ENCODE measurements at places on chromosomes 7 and 10.

DNA sequence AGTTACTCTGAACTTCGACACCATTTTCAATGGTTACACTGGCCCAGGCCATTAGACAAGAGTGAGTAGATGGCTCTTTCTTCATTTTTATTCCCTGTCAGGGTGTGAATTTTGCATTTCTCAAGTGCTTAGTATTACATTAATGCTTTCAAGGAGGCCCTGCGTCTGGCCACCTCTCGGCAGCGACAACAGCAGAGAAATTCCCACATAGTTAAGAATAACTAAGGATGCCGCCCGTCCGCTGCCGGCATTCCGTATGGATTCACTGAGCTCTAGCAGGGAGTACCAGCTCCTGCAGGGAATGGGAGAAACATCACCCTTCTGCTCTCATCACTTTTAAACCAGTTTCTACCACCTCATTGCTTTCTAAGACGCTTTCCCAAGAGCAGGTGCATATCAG, 153.6 kb downstream of the TCERG1L start:
- no peak for DNase-seq

DNA sequence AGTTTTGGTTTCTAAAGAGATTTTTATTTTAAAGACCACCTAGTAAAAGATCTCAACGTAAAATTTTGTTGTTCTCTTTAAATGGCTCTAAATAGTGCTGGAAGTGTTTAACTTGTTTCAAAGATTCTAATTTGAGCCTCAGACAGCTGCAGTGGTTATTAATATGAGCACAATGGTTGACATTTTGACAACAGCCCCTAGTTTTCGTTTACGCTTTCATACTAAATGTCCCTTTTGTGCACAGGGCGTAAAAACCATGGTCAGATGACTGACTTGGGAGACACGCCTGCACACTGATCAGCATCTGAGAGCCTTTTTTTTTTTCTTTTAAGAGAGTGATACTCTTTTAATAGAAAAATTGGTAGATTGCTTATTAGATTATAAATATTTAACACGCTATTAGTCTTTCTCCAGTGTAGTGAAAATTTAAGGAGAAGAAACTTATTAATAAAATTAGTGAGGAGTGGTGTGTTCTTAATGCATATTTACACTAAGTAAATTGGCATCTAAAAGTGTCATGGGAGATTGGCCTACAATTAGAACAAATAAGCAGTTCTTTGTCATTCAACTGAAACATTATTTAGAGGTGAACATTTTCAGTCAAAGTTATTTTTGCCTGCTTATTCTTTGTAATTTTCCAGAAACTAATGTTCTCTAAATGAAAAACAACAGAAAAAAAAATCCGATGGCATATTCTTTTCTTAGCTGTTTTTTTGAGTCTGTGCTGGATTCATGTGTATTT, 182.8 kb upstream of the PHYHIPL start:
- no peak for DNase-seq

DNA sequence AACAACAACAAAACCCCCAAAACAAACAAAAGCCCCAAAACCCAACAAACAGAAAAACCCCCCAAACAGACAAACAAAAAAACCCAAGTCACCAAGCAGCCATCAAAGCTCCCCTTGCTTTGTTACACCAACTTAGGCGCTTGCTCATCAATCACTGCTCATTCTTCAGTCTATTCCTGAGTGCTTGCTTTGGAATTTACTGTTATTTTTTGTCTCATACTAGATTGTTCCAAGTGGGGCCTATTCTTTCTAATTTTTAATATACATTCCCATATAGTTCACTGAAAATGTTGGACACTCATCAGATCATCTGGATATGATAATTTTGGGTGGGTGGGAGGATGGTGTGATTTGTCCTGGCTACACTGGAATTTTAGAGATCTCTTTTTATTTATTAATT, 126.0 kb upstream of the JCAD start:
- no peak for DNase-seq

GRCh38 chr10:79400146-79401004, 45.0 kb downstream of the ZCCHC24 start:
- DNase-seq, result no peak

DNA sequence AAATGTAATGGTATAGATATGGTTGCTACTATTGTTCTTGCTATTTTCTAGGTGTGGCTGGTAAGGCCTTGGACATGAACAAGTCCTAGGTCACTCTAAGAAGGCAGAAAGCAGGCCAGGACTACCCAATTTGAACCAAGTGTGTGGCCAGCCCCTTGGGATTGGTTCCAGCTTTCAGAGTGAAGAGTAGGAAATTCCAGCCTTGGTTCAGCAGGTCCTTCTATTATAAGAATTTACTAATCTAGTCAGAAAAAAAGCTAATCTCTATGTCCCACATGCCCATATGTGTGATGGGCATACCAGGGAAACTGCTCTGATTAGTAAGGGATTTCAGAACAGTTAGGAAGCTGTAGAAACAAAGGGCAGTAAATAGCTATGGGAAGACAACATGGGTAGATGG, 7.8 kb upstream of the TARP start:
- DNase-seq, result no peak

DNA sequence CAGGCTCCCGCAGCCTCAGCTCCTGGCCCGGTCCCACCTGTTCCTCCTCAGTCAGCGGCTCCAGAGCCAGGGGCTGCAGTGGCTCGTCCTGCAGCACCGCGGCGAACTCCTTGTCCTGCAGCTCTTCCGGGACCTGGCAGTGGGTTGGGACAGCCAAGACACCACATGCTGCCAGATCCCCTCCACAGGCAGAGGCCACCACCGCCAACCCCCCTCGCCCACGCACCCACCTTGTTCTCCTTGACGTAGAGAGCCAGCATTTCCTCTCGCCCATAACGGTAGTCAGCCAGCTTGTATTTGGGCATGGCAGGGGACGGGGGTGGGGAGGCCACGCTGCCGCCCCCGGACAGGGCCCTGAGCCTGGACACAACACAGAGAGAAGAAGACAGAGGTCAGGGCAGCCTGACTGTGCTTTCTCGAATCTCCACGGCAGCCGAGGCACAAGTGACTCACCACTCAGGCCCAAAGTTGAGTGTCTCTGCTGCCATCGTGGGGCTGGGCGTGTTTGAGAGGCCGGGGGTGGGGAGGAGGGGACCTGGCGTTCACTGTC, 6.2 kb downstream of the GIGYF1 start:
- no peak for DNase-seq

- no peak for DNase-seq
Measured at GRCh38 chr10:97547271-97547600, 25.3 kb upstream of the ANKRD2 start.

DNA sequence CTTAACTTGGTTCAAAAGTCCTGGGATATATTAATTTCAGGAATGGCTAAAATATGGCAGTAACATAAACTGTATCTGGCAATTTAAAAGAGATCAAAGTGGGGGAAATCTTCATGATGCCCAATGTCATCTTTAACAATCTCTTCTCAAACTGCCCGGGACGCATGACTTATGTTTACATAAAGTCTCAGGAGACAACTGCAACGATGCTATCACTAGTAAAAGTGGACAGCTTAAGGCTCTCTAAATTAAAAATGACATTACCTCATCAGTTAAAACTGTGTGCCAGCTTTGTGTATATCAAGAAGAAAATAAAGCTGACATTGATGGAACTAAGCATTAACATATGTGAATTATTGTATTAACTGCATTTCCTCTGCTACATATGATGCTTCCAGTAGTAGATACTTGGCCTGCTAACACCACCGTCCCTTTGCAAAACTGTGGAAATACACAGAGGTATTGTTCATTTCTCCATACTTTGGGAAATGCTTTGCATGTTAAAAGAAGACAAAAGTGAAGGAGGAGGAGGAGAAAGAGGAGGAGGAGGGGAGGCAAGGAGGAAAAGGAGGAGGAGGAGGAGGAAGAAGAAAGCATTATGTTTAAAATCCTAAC, 62.4 kb downstream of the NRP1 start:
- no peak for DNase-seq

GRCh38 chr10:117784776-117785175, 242.2 kb downstream of the EMX2 start:
- no peak for DNase-seq

DNA sequence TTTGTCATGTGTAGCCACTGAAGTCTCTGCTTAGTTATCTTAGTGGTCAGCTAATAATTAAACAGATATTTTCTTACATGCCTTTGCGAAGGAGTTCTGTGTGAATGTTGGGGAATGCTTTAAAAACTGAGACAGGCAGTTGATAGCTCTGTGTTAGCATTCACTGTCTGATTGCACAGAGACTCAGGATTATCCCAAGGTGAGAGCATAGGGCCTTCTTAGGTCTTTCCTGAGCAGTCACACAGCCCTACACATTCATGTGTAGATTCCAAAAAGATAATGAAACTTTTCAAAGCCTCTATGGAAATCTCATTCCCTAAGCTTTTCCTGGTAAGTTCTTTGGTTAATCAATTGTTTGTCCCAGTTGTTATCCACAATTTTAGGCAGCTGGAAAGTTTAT, 67.7 kb downstream of the CASD1 start:
- no peak for DNase-seq

DNA sequence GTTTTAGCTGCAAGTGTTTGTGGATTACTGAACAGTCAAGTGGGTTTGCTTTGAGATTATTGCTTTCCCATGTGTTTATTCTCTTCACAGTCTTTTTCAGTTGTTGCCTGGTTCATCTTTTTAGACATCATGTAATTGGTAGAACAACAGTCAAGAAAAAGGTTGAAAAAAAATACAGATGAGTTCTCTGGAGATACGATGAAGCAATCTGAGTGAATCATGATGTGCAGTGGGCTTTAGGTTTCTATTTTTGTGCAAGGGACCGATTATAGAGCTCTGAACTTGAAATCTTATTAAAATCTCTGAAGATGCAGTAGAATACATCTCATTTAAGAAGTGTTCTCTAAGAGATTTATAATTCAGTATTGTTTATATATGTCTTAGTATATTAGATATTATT, 145.7 kb downstream of the SDK1 start:
- no peak for DNase-seq

GRCh38 chr10:3749011-3749410, 36.0 kb downstream of the KLF6 start:
- DNase-seq, result no peak

DNA sequence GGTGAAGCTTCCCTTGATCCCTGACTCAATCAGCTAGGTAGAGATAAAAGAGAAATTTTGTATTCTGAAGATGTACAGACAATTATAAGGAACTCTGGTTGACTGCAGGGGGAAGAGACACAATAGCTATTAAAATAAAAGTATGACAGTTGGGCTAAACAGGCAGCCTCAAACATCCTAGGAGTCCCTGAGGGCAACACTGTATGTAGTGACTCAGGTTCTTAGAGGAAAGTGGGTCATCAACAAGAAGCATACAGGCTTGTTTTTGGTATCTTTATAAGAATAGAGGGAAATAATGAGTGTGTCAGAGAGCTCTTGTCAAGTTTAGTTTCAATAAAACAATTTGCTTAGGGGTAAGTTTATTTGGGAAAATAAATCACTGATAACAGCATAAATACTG, 150.3 kb downstream of the AUTS2 start:
- no peak for DNase-seq

DNA sequence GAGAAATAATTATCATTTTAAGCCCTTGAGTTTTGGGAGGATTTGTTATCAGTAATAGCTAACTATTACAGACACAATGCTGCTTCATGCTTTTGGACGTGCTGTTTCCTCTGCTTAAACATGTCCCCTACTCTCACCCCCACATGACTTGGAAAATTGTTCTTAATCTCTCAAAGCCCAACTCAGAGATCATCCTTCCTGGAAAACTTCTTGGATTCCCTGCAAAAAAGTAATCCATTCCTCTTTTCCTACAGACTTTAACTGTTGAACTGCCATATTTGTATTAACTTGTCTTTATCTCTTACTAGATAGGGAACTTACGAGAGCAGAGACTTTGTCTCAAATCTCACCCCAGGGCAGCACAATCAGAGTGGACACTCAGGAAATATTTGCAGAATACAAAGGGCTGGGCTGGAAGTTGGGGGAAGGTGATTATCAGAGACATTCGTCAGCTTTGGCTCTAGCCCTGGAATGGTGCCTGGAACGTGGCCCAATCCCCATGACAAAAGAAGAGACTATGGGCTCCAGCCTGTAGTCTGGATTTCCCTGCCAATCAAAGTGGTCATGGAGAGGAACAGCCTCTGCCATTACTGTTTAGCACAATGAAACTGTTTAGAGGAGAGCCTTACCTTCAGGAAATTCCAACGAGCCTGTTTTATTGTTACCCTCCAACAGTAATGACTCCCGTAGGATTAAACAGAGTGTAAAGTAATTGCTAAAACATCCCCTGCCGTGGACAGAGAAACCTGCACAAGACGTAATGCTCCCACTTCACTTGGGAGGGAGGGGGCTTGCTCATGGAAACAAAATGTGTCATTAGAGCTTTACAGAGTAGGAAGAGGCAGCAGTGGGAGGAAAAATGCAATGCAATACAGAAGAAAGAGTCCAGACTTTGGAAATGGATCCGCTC, 140.4 kb upstream of the AUTS2 start:
- DNase-seq, result no peak

GRCh38 chr7:43735802-43736603, 6.7 kb upstream of the COA1 start:
- DNase-seq, result no peak

DNA sequence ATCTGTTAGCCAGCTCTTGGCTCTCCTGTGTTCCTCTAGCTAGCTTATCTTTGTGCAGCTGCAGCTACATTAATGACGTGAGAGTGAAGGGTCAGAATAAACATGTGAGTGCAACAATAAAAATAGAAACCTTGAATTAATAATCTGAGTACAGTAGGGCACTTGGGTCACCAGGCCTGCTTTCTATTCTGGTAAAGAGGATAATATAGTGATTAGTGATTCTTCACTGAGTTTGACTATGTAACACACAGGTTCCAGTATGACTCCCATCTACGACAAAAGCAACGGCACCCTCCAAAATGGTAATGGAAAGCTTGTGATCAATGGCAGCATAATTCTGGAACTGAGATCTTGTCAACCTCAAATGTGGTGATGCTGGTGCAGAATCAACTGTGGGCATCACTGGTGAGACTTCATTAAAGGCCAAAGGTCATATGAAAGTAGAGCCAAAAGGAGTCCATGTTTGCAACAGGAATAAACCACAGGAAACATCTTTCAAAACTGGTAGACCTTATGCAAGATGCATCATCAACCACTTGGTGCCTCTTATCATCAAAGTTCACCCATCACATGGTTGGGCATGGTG, 77.6 kb downstream of the NRBF2 start:
- DNase-seq, result no peak

- DNase-seq, result no peak
Measured at GRCh38 chr7:50761713-50762112, 21.0 kb downstream of the GRB10 start.

DNA sequence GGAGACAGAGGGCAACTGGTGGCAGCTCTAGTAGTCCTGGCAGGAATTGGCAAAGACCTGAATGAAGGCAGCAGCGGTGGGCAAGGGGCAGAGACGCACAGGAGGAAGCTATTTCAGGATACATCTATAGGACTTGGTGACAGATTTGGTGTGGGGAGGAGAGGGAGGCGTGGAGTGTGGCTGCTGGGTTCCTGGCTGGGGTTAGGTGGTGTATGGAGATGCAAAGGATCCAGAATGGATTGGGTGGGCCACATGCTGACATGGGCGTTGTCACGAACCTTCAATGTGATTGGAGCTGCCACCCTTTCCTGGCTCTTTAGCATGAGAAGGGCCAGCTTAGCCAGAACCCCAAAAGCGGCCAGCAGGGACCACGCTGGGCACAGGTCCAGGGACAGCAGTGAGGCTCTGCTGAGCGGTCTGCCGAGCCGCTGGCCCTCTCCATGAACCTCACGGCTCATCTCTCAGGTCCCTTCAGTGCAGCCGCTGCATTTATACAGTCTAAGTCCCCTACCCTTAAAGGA, 10.2 kb upstream of the ADCY1 start:
- DNase-seq, result no peak

- DNase-seq, result no peak
Measured at GRCh38 chr7:107254398-107254985, 85.7 kb downstream of the HBP1 start.

GRCh38 chr10:87961314-87961713, 97.9 kb downstream of the PTEN start:
- DNase-seq, result no peak
